ENCODE measurements at places on chromosomes 7 and 10. TPM values are rescaled to one million over a fixed set of nuclear protein-coding genes. Genes with fewer than 3 reads are reported as not detected.

DNA sequence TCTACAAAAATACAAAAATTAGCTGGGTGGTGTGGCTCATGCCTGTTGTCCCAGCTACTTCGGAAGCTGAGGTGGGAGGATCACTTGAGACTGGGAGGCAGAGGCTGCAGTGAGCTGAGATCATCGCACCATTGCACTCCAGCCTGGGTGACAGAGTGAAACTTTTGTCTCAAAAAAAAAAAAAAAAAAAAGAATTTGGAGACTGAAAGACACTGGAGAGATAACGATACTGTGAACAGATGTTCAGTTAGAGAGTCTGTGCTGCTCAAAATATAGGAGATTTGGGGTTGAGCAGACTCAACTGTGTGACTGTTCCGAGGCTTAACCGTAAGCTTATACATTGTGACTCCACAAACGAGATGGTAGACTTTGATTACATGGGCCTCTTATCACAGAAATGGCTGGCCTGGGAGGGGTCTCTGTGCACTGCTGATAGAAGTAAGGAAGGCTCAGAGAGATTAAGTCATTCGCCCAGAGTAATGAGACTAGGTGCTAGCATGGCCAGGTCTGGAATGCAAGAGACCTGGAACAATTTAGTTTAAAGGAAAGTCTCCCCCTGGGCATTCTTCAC, 19.4 kb downstream of the WBP1L start:
- H3K36me3 ChIP-seq = peaks cover 12% of the 10 kb centered on the region
- peak overlapping the region; percentile 48 for H3K27ac ChIP-seq
- peaks cover 46% of the 10 kb centered on the region for H3K4me1 ChIP-seq
- no peaks in the 10 kb centered on the region for H3K27me3 ChIP-seq

DNA sequence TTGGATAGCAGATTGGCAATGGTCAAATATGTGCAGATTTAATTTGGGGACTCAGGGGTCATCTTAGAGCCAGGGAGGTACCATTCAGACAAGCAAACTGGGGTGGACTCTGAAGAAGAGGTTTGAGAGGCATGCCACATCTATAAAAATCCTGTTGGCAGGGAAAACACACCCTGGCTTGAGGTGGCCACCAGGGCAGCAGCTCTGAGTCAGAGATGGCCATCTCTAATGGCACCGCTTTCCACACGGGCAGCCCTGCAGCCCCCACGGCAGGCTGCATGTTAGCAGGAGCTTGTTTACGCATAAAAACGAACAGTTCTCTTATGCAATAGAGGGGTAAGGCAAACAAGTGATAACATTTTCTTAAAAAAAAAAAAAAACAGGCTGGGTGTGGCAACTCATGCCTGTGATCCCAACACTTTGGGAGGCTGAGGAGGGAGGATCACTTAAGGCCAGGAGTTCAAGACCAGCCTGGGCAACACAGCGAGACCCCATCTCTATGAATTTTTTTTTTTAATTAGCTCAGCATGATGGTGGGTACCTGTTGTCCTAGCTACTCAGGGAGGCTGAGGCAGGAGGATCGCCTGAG, 14.9 kb downstream of the DLG5 start:
- no peak overlapping the region for H3K27ac ChIP-seq
- no peak for DNase-seq
- H3K36me3 ChIP-seq = no peaks in the 10 kb centered on the region
- H3K4me1 ChIP-seq = peaks cover 25% of the 10 kb centered on the region
- H3K4me3 ChIP-seq = no peak overlapping the region

GRCh38 chr7:152851881-152852417, 92.4 kb downstream of the ACTR3B start:
- H3K27me3 ChIP-seq = no peaks in the 10 kb centered on the region
- H3K27ac ChIP-seq = no peak overlapping the region
- H3K4me3 ChIP-seq = no peak overlapping the region

GRCh38 chr7:43248961-43249822, 136.7 kb downstream of the HECW1 start:
- no peaks in the 10 kb centered on the region for H3K4me1 ChIP-seq
- no peak overlapping the region for H3K27ac ChIP-seq
- no peak overlapping the region for H3K4me3 ChIP-seq

DNA sequence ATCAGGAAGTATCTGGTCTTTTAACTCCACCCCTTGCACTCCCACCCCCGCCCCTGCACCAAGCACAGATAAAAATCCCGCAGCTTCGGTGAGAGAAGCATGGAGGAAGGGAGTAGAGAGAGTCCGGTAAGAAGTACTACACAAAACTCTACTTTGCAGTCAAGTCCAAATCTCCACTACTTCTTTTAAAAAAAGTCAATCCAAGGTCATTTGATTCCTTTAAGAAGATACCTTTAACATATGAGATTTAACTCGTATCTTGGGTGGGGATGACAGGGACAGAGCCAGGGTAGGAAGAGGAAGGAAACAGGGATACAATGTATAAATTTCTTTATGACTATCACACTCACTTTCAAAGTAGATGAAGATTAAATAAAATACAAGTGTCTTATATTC, 132.1 kb downstream of the NRBF2 start:
- H3K36me3 ChIP-seq = peaks cover 8% of the 10 kb centered on the region
- H3K27me3 ChIP-seq = no peaks in the 10 kb centered on the region
- peak overlapping the region; percentile 95 for H3K4me3 ChIP-seq
- H3K4me1 ChIP-seq = peaks cover 21% of the 10 kb centered on the region
- peak overlapping the region; percentile 98 for H3K27ac ChIP-seq

GRCh38 chr7:139648391-139648861, 124.9 kb downstream of the CLEC2L start:
- H3K27ac ChIP-seq = peak overlapping the region; percentile 95
- no peaks in the 10 kb centered on the region for H3K36me3 ChIP-seq
- peak overlapping the region; percentile 91 for H3K4me3 ChIP-seq

GRCh38 chr10:604716-605631, 84.5 kb downstream of the DIP2C start:
- H3K36me3 ChIP-seq = no peaks in the 10 kb centered on the region
- peaks cover 8% of the 10 kb centered on the region for H3K27me3 ChIP-seq
- peaks cover 7% of the 10 kb centered on the region for H3K4me1 ChIP-seq
- no peak for DNase-seq
- no peak overlapping the region for H3K4me3 ChIP-seq
- no peak overlapping the region for H3K27ac ChIP-seq

DNA sequence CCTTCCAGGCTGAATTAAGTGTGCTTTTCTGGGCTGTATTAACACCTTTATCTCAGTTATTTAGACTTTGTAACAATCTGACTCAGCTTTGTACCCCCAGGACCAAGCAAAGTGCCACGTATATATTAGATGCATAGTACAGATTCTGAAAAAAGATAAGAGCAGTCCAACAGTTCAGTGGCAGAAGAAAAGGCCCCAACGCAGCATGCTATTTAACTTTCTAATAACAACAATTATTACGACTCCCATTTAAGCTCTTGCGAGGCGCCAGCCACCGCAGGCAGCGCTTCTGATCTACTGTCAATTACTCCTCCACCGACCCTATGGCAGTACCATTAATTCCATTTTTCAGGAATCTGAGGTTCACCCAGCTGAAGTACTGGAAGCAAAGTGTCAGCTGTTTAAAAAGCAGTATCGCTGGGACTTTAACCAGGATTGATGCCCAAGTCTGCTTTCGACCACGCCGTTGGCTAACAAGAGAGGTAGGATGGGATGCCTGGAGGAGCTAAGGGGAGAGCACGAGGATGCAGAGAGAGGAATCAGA, 638 bp downstream of the LIPA start:
- H3K36me3 ChIP-seq = peaks cover 10% of the 10 kb centered on the region
- no peak for DNase-seq
- H3K4me3 ChIP-seq = peak overlapping the region; percentile 95
- no peak overlapping the region for H3K27ac ChIP-seq

DNA sequence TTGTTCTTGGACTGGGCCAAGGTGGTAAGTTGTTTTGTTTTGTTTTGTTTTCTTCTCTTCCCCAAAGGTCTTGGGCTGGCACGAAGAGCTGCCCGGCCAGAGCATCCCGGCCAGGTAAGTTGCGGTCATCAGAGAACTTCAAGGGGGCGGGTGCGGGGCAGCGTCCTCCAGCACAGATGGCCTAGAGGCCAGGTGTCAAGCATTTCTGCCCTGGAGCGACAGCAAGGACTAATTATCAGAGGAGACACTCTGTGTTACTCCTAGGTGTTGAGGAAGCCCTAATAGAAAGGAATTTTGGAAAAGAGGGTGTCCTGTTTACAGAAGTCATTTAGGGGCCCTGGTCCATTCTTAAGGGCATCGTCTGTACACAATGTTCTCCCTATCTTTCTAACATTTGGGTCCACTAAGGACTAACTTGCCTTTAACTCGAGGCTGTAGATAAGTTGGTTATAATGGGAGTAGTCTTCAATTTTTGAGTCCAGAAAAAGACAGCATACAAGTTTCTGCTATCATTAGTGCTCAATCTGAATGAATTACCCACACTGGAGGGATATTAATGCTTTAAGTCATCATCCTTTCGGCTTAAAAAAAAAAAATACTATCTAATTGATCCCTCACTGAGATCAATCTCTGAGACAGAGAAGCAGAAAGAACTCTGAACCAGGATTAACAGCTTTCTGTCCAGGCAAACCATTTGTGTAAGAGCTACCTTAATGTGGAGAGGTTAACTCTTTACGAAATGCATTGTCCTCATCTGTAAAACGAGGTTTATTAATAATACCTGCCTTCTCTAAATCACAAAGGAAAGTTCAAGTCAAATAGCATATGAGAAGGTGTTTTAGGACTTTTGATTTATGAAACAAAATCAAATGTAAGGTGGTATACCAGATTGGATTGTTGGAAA, 1.5 kb downstream of the ITGB8 start:
- DNase-seq = no peak
- peak overlapping the region; percentile 94 for H3K4me3 ChIP-seq
- H3K36me3 ChIP-seq = no peaks in the 10 kb centered on the region
- H3K27ac ChIP-seq = no peak overlapping the region
- peaks cover 31% of the 10 kb centered on the region for H3K27me3 ChIP-seq

- H3K36me3 ChIP-seq = peaks cover 30% of the 10 kb centered on the region
- no peaks in the 10 kb centered on the region for H3K27me3 ChIP-seq
- peaks cover 65% of the 10 kb centered on the region for H3K4me1 ChIP-seq
- H3K4me3 ChIP-seq = peak overlapping the region; percentile 77
- peak overlapping the region; percentile 97 for H3K27ac ChIP-seq
Observed at GRCh38 chr7:106417273-106417902, 132.6 kb upstream of the NAMPT start.

DNA sequence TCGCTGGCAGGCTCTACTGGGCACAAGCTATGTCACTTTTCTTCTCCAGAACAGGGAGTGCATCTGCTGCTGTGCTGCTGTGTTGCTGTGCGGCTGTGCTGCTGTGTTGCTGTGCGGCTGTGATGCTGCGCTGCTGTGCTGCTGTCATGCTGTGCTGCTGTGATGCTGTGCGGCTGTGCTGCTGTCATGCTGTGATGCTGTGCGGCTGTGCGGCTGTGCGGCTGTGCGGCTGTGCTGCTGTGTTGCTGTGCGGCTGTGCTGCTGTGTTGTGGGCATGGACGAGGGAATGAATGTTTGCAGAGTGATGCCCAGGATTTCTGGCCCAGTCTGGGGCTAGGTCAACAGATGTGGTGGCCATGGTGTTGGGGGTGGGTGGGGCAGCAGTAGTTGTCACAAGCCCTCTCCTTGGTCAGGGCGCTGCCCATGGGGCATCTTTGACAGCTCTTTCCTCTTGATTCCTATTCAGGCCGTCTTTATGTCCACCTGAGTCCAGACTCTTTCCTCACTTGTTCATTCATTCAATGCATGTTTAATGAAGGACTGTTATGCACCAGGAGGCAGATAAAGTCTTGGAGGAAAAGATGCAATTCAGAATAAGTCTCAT, 55.6 kb downstream of the C10orf120 start:
- H3K27me3 ChIP-seq = peaks cover 7% of the 10 kb centered on the region
- no peaks in the 10 kb centered on the region for H3K4me1 ChIP-seq
- H3K27ac ChIP-seq = no peak overlapping the region
- H3K4me3 ChIP-seq = no peak overlapping the region
- no peak for DNase-seq
- no peaks in the 10 kb centered on the region for H3K36me3 ChIP-seq

DNA sequence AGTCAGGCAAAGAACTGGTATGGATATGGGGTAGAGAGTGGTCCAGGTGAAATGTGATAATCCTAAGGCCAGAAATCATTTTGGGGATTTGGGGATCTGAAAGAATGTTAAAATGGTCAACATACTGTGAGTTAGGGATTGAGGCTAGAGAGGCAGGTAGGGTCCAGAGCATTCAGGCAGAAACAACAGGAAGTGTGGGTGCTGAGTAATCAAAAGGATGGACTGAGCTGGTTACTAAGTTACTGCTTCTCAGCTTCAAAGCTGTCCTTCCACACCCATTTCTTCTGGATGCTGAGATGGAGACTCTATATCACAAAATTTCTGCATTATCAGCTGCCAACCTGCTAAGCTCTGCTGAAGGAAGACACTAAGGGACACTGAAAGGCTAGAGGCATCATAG, 30.6 kb upstream of the PRKCQ start:
- no peak for DNase-seq
- H3K36me3 ChIP-seq = peaks cover 29% of the 10 kb centered on the region
- H3K4me1 ChIP-seq = peaks cover 82% of the 10 kb centered on the region
- no peaks in the 10 kb centered on the region for H3K27me3 ChIP-seq

DNA sequence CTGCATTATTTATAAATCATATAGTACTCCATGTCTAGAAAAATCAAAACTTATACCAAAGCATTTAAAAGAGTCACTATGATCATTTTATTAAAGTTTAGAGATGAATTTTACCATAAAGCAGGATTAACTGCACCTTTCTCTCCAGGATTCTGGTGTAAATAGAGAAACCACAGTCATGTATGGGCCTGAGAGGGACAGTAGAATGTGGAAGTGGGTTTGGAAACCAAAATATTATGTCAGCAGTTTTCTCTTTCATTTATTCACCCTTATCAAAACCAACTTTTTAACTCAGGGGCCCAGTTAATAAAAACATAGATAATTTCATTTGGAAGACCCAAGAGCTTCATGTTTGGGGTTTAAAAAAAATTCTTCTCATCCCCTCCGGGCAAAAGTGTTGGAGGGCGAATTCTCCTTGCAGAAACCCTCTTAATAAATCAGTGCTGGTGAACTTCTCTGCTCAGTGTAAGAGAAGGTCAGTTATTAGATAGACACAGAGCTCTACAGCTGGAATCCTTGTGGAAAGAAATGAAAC, 266.2 kb downstream of the CREB5 start:
- H3K4me3 ChIP-seq = no peak overlapping the region
- DNase-seq = no peak
- H3K4me1 ChIP-seq = no peaks in the 10 kb centered on the region
- no peaks in the 10 kb centered on the region for H3K36me3 ChIP-seq

- peaks cover 20% of the 10 kb centered on the region for H3K36me3 ChIP-seq
- H3K4me1 ChIP-seq = peaks cover 36% of the 10 kb centered on the region
- no peak for DNase-seq
- peak overlapping the region; percentile 54 for H3K4me3 ChIP-seq
Observed at GRCh38 chr10:48332166-48332870, 25.8 kb downstream of the MAPK8 start.

GRCh38 chr10:84352251-84352842, 24.0 kb downstream of the CCSER2 start:
- no peaks in the 10 kb centered on the region for H3K27me3 ChIP-seq
- no peaks in the 10 kb centered on the region for H3K36me3 ChIP-seq
- H3K4me1 ChIP-seq = peaks cover 63% of the 10 kb centered on the region
- DNase-seq = peak; percentile 70

- H3K27ac ChIP-seq = no peak overlapping the region
- no peaks in the 10 kb centered on the region for H3K4me1 ChIP-seq
- DNase-seq = no peak
- H3K27me3 ChIP-seq = peaks cover 19% of the 10 kb centered on the region
Observed at GRCh38 chr10:78890506-78890905, 178.3 kb upstream of the ZMIZ1 start.

HOXA11 gene
- 0.20 TPM for total RNA-seq

CLCN1 gene
- 0.10 TPM for total RNA-seq

MYH16 gene
- total RNA-seq = not detected

CCDC7 gene
- total RNA-seq = 14.9 TPM

TAS2R4 gene
- 0.69 TPM for total RNA-seq

ARID5B gene
- 46.1 TPM for total RNA-seq

CYP2C19 gene
- total RNA-seq = not detected

DAGLB gene
- total RNA-seq = 30.6 TPM
